ENCODE measurements at places on chromosomes 11 and 22.
A peak's percentile ranks its signal among the peaks of the same experiment; 100 is the strongest.

DNA sequence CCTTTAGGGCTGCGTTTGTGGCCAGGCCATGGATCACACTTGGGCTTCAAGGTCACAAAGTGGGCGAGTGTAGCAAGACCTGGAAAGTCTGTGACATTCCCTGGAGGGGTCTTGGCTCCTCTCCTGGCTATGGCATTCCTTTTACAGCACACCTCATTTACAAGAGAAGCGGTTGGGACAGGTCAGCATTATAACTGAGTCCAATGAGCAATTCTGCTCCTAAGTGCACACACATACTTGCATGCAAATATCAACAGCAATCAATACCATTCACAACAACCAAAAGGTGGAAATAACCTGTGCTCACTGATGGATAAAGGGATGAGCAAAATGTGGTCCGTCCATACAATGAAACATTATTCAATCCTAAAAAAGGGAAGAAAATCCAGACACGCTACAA, 298.2 kb downstream of the CTTN start:
- no peak for DNase-seq

- no peak for DNase-seq
Measured at GRCh38 chr11:35413598-35413997, 5.8 kb downstream of the SLC1A2 start.

- DNase-seq = no peak
Measured at GRCh38 chr11:134070342-134070845, 1.5 kb downstream of the JAM3 start.

- DNase-seq = no peak
Measured at GRCh38 chr11:75539459-75540334, 14.0 kb upstream of the GDPD5 start.

DNA sequence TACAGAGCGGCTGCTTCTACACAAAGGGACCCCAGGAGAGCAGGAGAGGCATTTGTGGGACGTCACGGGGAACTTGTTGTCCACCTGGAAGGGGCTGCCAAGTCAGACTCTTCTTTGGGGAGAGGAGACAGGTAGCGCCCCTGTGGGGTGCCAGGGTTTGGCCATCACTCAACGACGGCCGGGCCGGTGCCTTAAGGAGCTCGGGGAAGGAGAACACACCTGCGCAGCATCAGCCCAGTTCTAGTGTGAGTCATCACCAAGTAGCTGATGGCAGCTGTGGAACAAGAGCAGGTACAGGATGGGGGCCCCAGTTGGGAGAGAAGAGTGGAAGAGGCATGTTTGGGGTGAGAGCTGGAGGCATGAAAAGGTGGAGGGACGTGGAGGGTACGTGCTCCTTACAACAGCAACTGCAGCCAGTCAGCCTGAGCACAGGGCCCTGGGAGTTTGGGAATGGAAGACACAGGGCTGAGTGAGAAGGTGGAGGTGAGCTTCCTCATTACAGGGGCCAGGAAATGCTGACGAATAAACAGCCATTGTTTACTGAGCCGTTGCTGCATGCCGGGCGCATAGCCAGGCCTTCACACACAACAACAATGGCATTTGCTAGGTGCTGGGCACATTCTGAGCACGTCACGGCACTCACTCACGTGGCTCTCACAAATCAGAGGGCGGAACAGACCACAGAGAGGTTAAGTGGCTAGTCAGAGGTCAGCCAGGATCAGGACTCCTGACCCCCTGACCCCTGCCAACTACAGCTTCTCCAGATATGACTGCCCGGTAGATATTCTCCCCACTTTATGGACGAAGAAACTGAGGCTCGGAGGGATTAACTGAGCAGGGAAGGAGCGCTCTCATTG, 29.1 kb upstream of the TP53I11 start:
- no peak for DNase-seq

- DNase-seq = no peak
Measured at GRCh38 chr11:69397732-69398131, 83.7 kb upstream of the LINC01488 start.

DNA sequence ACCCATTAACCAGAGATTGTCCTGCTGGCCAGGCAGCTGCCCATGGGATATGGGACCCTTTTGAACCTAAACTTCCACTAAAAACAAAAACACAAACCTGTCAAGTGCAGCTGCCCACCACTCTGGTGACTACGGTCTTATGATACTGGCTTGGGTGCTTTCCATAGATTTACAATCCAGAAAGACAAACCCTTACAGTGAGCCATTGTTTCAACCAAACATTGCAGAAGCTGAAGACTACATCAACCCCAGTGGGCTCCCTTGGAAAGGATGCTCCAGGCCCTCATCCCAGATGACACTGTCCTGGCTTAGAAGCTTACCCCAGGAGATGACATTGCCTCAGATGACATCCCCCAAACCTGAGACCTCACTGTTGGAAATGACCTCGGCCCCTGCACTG, 56.9 kb upstream of the WNT11 start:
- no peak for DNase-seq

GRCh38 chr11:119937412-119937811, 200.5 kb downstream of the TRIM29 start:
- no peak for DNase-seq

GRCh38 chr11:69159150-69159852, 3.6 kb downstream of the SMIM38 start:
- DNase-seq = no peak

DNA sequence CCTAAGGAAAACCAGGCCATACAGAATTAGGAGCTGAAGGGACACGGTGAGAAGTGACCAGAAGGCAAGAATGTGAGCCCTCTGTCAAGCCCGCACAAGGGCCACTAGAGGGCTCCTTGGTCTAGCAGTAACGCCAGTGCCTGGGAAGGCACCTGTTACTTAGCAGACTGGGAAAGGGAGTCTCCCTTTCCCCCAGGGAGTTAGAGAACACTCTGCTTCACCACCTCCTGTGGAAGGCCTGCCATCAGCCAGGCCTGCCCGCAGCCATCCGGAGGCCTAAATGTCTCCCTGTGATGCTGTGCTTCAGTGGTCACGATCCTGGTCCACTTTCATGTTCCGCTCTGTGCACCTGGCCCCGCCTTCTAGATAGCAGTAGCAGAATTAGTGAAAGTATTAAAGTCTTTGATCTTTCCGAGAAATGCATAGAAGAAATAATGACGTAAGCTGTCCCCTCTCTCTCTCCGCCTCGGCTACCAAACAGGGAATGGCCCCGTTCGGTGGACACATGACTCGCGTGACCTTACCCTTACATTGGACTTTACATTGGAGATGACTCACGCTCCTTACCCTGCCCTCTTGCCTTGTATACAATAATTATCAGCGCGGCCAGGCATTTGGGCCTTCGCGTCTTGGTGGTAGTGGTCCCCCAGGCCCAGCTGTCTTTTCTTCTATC, 10.7 kb upstream of the GSTP1 start:
- peak; percentile 36 for DNase-seq

DNA sequence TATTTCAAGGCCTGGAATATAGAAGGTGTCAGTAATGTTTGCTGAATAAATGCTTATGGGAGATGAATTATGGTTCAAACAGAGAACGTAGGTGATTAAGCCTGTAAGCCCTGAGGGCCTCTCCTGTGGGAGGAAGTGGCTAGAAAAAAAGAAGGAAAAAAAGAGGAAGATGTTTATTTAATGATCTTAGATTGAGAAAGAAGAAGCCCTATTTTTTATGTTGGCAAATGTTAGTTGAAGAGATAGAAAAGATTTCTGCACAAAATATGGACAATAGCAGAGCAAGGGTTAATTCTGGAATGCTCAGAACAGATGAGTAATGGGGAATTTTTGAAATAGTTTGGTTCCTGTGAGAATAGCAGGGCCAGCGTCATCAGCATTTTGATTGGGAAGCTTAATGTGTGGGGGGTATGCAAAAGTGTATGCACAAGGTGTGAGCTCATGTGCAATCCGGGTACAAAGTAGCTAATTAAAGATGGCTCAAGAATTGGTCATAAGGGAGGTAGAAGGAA, 95.7 kb downstream of the TEAD1 start:
- peak; percentile 33 for DNase-seq

- peak; percentile 16 for DNase-seq
Measured at GRCh38 chr11:122007601-122008071, 108.4 kb downstream of the BLID start.

DNA sequence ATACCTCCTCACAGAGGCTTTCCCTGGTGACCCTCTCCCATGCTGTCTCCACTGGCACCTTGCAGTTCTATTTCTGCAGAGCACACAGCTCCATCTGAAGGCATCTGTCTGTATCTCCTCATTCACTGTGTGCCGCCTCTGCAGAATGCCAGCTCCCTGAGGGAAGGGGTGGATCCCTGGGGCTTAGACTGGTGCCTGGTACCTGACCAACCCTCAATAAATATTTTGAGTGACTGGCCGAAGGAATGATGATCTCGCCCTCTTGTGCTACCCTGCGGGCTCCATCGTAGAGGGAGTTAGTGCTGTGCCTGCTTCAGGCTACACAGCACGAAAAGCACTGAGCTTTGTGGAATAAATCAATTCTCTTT, 1.6 kb downstream of the CBX7 start:
- DNase-seq = no peak

DNA sequence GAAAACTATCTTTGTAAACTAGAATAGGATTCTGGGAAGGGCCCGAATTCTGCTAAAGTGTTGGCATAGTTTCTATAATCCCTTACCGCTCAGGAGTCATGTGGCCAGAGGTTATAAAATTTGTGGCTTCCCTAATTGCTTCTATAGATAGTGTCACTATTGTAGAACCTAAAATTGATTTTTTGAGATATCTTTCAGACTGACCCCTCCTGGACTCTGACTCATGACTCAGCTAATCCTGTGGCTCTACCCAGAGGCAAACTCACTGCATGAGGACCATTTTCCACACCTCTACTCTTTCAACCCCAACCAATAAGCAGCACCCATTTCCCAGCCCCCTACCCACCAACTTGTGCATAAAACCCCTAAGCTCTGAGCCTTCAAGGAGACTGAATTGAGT, 61.8 kb upstream of the PRSS23 start:
- DNase-seq = no peak

- no peak for DNase-seq
Measured at GRCh38 chr11:119995730-119996491, 142.0 kb downstream of the TRIM29 start.

GRCh38 chr22:41725510-41726110, 26.3 kb downstream of the MEI1 start:
- no peak for DNase-seq

GRCh38 chr11:102415304-102415916, 37.2 kb downstream of the TMEM123 start:
- no peak for DNase-seq

- no peak for DNase-seq
Measured at GRCh38 chr22:29609139-29609538, 5.7 kb downstream of the NF2 start.

DNA sequence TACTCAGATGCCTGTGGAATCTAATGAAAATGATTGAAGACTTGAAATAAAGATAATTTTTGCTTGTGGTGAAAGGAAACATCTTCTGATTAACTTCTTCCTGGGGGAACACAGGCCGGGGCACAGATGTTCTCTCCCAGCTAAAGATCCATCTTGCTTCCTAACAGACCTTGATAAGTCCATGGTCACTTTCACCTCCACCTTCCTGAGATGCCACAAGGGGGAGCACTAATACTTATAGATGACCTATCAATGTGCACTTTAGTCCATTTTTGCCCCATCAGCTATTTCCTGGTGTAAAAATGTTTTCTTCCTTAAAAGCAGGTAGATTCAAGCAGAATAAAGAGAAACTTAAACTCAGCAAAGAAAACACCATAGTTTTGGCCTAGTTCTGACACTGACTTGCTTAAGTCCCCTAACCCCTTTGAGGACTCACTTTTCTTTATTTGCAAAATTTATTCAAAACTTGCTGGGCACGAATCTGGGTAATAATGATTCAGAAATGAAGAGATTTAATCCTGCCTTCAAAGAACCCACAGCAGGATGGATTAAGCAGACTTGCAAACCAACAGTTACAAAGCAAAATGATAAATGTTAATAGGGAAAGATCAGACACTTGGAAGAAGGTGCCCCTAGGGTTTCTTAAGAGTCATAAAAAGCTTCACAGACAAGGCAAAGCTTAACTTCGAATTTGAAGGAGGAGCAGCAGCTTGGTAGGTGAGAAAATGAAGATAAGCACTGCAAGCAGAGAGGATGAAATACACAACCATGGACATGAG, 158.7 kb downstream of the RAB38 start:
- DNase-seq = peak; percentile 92

GRCh38 chr11:92253945-92254344, 29.3 kb downstream of the FAT3 start:
- no peak for DNase-seq

DNA sequence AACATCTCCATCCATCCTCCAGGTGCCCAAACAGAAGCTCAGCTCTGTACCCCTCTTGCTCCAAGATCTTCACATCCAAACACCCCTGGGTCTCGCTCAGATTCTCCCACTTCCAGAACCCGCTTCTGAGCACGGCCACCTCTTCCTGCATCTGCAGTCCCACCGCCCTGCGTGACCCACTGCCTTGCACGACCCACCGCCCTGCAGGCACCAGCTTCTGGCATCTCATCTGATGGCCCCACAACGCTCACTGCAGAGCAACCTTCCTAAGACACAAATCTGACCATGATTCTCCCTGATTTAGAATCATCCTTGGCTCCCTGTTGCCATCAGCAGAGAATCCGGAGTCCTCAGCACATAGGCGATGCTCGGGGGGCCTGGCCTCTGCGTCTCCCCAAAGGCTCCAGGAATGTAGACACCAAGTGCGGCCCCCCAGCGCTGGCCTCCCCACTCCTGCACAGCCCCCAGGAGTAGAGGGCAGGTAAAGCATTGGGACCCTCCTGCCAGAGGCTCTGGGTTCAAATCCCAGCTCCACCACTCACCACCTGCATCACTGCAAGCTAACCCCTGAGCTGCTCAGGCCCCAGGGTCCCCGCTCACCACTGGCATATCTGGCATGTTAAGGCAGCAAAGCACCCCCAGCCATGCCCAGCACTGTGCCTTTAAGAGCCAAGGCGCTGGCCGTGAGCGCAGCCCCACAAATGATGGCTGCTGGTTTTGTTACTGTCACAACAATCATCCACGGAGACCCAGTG, 459.3 kb downstream of the BRD1 start:
- no peak for DNase-seq

GRCh38 chr22:39291523-39291922, 27.9 kb downstream of the RPL3 start:
- DNase-seq = no peak

DNA sequence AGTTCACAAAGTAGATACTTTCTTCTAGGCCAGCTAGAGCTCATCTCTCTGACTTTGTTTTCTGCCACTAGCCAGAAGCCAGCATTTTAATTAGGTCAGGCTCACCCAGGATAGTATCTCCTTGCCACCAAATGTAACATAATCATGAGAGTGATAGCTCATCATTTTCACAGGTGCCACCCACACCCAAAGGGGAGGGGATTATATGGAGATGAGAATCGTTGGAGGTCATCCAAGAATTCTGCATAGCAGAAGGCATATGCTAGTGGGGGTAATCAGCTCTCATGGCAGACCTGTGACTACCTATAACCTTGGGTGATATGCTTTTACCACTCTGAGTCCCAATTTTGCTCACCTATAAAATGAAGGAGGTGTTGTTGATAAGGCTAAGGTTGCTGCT, 523.0 kb downstream of the METTL15 start:
- no peak for DNase-seq

GRCh38 chr11:130652671-130653335, 204.4 kb downstream of the ADAMTS15 start:
- DNase-seq = peak; percentile 73
